ENCODE measurements at places on chromosomes 13 and 19.

- peak; percentile 11 for DNase-seq
Observed at GRCh38 chr19:48558018-48558684, 6.2 kb downstream of the SULT2B1 start.

- peak; percentile 59 for DNase-seq
Observed at GRCh38 chr13:42876887-42877545, 95.6 kb downstream of the FAM216B start.

GRCh38 chr13:19596960-19597361 lies 35.6 kb upstream of the TPTE2 start:
- DNase-seq, result no peak

- peak; percentile 52 for DNase-seq
Observed at GRCh38 chr13:51825165-51825592, 19.8 kb downstream of the TMEM272 start.

DNA sequence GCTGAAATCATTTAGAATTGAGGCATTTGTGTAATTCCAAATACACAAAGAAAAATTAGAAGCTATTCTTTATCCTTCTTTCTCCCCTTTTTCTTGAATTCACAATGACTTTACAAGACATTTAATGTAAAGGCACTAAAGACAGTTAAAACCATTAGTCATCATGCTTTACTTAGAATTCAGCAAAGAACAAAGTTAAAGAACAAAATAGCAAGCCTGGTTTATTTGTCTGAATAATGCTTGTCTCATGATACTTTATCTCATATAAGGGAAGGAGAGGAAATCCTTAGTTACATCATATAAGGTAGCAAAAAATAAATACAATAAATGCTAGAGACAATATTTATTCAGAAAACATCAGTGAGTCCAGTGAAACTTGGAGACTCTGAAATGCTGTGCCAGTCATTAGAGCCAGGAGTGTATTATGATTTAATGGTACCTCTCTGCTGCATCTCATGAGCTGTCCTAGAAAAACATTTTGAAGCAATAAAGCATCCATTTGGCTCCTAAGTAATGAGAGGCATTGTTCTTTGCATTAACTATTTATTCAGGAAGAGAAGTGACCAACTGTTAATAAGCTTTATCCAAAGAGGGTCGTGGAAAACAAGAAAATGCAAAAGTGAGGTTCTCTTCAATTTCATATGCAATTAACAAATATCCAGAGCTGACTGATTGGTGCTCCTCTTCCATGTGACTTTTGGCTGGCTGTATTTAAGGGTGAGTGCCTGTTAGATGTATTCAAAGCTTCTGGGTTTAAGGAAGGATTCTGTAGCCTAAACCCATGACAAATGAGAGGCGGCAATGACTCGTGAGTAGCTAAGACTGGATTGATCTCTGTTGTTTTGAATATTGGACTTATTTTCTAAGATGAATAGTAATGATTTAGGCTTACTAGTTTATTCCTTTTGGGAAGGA lies 105.0 kb downstream of the DGKH start:
- DNase-seq, result no peak

DNA sequence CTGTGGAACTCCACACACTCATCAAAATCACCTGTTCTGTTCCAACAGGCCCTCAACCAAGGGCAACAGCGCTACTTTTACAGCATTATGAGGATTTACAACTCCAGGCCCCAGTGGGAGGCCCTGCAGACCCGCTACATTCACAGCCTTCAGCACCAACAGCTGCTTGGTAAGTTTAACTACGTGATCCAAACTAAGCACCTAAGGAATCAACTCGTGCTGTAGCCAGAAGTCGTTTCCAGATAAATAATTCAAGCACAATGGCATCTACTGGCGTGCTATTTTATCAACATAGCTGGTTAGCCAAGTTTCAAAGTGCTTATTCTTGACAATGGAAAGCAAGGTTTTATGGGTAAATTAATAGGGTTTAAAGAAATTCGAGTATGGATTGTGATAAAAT lies 5.3 kb downstream of the FAM216B start:
- no peak for DNase-seq

DNA sequence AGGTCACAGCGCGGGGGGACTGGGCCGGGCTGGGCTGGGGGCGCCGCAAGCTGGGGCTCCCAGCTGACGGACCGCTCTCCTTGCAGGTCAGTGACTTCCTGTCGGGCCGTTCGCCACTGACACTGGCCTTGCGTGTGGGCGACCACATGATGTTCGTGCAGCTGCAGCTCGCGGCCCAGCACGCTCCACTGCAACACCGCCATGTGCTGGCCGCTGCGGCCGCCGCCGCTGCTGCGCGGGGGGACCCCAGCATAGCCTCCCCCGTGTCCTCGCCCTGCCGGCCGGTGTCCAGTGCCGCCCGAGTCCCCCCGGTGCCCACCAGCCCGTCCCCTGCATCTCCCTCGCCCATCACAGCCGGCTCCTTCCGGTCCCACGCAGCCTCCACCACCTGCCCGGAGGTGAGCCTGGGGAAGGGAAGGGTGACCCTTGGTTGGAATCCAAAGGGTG lies 5.7 kb downstream of the MIDN start:
- no peak for DNase-seq

DNA sequence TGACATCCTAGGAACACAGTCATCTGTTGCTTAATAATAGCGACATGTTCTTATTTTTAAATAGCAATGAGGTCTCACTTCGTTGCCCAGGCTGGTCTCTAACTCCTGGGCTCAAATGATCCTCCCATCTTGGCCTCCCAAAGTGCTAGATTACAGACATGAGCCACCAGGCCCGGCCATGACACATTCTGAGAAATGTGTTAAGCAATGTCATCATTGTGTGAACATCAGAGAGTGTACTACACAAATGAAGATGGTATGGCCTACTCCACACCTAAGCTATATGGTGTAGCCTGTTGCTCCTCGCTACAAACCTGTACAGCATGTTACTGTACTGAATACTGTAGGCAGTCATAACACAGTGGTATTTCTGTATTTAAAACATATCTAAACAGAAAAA lies 24.6 kb upstream of the GARRE1 start:
- no peak for DNase-seq

- DNase-seq, result no peak
Observed at GRCh38 chr13:73025217-73026012, 33.4 kb upstream of the KLF5 start.

DNA sequence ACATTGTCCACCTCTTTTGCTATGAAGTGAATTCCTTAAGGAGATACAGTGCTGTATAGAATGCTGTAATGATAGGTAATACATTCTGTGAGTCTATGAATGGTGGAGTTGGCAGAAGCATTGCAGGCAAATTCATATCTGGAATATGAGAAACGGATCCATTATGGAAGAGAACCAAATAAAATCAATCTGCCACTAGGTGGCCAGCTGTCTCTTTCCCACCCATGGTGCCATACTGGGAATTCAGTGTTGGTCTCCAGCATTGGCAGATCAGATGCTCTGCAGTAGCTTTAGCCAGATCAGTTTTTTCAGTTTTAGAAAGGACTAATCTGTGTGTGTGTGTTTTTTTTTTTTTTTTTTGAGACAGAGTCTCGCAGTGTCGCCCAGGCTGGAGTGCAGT lies 27.6 kb downstream of the DNAJC3 start:
- DNase-seq, result no peak

- DNase-seq, result peak; percentile 61
Observed at GRCh38 chr13:74145249-74145975, 11.2 kb upstream of the KLF12 start.

GRCh38 chr19:42594617-42595489 lies at the start of gene CEACAM8:
Gene CEACAM8, minus strand, starts transcription at chr19:42594924. Its CDS starts 96 bp downstream, at chr19:42594828.
- no peak for DNase-seq

DNA sequence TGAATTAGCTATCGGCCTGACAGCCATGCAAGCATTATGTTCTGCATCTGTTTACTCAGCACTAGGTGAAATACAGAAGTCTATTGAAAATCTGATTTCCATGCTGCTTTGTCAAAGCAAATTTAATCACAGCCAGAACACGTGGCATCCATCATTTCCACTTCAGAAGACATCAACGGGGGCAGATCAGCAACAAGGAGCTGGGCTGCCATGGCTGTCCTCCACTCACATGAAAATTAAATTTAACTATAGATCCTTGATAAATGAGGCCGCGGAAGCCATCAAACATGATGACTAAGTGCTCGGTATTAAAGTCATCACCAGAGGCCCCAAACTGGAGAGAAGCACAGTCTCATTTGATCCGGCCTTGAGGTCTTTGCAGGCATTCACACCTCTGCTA lies 443.5 kb downstream of the HS6ST3 start:
- no peak for DNase-seq

GRCh38 chr19:1533510-1534150 lies 9.8 kb downstream of the PLK5 start:
- DNase-seq, result no peak

GRCh38 chr19:3350014-3350663 lies 16.2 kb upstream of the NFIC start:
- no peak for DNase-seq

DNA sequence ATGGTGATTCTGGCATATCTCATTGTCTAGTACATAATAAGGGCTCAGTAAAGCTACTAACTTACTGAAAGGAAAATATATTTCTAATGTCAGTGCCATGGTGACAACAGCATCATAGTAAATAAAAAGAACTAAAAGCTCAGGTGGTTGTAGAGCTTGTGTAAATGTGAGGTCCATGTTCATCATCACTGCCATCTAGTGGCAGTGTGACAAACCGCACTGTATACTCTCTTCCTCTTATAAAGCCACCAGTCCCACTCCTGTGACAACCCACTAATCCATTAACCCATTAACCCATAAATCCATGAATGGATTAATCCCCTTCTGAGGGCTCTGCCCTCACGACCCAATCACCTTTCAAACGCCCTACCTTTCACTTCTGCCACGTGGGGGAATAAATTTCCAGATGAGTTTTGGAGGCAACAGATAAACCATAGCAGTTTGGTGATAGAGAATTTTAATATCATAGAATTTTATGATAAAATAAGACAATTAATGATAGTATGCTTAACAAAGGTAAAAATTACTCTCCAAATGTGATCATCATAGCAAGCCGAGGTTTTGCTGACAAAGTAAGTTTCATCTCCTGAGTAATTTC lies 160.4 kb upstream of the SGCG start:
- peak; percentile 72 for DNase-seq

DNA sequence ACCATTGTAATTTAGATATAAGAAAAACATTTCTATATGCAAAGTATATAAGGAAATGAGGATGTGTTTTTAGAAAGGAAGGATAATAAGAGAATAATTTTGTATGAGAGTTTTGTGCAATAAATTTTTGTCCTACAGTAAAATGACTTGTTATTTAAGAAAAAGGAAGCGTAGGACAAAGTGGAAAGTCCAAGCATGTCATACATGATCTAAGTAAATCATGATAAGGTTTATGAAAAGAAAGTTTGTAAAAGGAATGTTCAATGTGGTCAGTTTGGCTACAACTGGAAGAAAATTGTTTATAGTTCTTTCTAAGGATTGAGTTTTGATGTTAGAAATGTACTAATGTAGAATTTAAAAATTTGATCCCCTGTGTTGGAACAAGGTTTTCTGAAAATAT lies 222.3 kb downstream of the KATNAL1 start:
- DNase-seq, result no peak

DNA sequence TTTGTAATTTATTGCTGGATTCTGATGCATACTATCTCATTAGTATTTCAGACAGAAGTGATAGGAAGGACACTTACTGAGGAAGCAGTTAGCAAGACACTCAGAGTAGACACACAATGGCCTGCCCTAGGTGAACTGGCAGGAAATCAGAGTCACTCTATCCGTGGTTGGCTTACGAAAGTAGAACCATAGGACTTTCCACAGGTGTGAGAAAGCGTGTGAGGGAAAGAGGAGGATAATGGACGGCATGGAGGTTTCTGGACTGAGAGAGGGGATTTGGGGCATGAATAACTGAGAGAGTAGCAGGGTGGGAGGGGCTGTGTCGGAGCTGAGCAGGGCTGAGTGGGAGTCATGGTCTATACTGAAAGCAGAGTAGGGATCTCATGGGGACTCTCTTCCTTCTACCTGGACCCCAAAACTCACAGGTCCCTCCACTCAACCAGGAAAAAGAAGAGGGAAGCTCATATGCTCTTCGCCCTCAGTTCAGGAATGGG lies 18.7 kb upstream of the EID2 start:
- no peak for DNase-seq

GRCh38 chr19:54255105-54255775 lies 1.8 kb downstream of the LILRB5 start:
- DNase-seq, result no peak

DNA sequence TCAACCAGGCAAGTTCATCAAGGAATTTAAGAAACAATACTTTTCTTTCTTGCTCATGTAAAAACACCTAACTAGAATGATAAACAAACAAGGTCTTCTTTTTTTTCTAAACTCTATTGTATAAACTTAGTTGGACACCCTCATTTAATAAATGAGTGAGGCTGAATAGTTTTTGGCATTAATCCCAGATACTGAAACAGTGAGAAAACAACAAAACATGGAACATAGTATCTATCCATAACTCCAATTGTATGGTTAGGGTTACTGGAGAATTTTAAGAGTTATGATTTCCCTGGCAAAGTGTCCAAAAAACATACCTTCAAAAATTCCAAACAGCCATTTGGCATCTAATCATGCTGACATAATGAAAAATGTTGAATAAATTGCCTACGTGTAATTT lies 5.8 kb upstream of the POMP start:
- DNase-seq, result no peak

DNA sequence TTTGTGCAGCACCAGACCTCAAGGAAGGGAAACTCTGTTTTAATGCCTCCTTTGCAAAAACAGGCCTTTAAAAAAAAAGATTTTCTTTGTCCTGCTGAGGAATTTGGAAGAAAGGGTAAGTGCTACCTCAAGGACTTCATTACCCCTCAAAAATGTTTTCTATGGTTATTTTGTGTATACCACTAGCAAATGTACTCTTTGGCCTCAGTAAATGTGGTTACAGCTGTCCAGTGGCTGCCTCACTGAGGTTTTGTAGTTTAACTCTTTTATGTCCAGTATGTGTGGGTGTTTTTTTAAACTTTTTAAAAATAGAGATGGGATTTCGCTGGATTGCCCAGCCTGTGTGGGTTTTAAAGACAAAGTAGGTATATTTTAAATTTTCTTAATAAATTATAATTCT lies 42.2 kb upstream of the TSC22D1 start:
- DNase-seq, result no peak

GRCh38 chr19:39592381-39592780 lies 9.9 kb upstream of the LGALS13 start:
- DNase-seq, result no peak

DNA sequence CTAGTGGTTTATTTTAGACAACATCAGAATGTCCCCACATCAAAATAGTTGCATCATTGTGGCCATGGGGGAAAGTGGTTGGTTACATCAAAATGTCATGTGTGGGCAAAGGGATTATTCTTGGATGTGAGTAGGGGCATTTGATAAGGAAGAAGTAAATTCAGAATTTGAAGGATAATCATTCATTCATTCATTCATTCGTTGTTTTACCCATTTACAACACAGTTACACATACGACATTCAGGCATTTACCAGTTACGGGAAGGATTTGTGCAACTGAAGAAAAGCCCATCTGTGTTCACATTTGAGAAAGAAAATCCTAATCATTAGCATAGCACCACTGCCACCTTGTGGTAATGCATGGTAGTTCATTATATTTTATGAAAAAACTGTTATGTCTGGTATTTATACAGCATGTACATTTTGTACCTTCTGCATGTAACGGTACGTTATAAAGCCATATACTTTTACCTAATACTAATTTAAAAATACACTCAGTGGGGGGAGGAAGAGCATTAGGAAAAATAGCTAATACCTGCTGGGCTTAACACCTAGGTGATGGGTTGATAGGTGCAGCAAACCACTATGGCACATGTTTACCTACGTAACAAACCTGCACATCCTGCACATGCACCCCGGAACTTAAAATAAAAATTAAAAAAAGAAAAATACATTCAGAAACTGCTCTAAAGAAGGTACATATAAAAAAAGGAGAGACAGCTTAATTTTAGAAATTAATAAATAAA lies 62.1 kb downstream of the DGKH start:
- peak; percentile 84 for DNase-seq
